ENCODE measurements at places on chromosomes 7 and 10.

- no peak for DNase-seq
Observed at GRCh38 chr10:33414841-33415240, 80.4 kb upstream of the NRP1 start.

GRCh38 chr7:50543776-50544442 is 21.3 kb downstream of the DDC start:
- no peak for DNase-seq

DNA sequence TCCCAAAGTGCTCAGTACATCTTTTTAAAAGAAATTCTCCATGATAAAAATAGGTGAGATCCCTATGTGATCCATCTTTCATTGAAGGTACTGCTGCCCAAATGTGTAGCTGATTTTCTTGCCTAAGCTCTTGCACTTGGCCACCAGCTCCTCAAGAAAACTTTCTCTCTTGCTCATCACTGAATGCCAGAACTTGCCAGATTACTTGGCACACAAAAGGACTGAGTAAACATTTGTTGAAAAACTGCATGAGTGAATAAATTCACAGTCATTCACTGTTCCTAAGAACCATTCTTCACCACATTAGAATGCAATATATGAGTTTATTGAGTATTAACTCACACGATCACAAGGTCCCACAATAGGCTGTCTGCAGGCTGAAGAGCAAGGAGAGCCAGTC is 99.9 kb downstream of the TRIL start:
- no peak for DNase-seq

GRCh38 chr10:128927497-128928161 is 539.4 kb upstream of the MGMT start:
- no peak for DNase-seq

DNA sequence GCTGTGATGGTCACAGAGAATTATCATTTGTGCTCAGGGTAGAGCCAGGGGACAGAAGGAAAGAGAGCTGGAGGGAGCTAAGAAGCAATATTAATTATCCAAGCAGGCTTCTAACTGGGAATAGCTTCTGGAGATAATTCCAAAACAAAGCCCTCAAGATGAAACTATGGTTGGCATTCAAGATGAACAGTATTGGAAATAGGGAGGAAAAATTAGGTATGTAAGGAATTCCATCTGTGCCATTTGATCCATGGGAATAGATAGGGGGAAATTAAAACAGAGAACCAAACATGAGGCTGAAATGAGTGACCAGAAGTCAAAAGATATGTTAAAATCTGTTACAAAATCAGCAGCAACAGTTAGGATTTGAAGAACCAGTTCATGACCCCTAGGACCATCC is 75.3 kb downstream of the NDUFB2 start:
- no peak for DNase-seq

GRCh38 chr10:121526801-121527221 is 71.4 kb downstream of the FGFR2 start:
- no peak for DNase-seq

GRCh38 chr10:127926455-127926854 is 19.6 kb downstream of the PTPRE start:
- DNase-seq: no peak

GRCh38 chr10:46084321-46085165 is 38.5 kb upstream of the MSMB start:
- no peak for DNase-seq

GRCh38 chr10:71323407-71323806 is 4.3 kb downstream of the SLC29A3 start:
- no peak for DNase-seq

DNA sequence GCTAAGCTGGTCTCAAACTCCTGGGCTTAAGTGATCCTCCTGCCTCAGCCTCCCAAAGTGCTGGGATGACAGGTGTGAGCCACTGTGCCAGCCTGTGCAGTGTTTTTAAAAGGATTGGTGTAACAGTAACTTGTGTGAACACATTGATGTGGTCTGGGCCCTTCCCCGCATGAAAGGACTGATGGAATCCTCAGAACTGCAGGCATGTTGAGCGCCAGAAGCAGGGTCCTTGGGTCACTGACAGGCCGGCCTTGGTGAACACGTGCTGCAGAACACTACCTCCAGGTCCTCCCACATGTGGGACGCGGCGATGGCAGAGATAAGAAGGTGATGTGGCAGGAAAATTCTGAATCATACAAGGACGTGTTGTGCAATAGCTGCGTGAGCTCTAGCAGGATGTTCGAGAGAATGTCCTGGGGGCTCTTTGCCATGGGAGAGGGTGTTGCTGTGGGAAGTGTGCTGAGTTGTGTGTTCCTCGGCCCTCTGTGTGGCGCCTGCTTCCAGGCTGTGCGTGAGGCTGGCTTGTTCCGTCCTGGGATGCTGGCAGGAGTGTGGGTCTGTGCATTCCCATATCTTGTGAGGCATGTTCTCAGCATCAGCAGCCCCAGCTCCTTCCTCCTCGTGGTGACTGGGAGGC is 68.2 kb downstream of the DNAJB6 start:
- DNase-seq: no peak

DNA sequence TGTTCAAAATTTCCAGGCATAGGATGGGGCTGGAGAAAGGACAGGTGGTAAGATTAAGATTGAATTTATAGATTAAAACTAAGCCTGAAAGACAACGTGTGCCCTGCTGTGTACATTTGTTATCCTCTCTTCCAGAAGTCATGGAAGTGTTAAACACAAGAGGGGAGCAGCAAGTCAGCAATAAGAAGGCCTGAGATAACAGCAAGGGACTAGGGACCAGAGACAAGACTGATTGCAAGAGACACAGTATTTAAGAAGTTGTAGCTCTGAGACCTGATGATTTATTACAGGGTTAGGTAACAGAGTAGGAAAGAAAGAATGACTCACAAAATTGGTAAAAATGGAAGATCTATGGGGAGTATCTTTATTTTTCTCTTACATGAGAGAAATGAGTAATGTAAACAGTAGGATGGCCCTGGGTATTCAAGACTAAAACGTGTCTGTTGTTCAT is 55.7 kb upstream of the COL1A2 start:
- no peak for DNase-seq

DNA sequence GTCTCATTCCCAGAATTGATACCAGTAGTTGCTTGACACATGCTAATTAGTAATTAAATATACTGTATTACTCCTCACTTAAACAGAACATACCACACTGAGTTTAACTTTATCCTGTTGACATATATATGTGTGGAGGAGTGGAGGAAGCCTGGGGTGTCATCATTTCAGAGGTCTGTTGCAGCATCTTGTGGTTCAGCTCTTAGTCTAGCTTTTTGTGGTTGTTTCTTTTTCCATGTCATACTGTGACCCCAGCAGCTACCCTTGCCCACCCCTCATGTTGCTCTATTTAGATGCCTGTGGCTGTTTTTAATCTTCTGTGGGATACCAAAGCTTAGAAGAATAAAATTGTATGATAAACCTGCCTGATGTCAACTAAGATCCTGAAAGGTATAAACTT is 875.4 kb downstream of the LRMDA start:
- no peak for DNase-seq

DNA sequence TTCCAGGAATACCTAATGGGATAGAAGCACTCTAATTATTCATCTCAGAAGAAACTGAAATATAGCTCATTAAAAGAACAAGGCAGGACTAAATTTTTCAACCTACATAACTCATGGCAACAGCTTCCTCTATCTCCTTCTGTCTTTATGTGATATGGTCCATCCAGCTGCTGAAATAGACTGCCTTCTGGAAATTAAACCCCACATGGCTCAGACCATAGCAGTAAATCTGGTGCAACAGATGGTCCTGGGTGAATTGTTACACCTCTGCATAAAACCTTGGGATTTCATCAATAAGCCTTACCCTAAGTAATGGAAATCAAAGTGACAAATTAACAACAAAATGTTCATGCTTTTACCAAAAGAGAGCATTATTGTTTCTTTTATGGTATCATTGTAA is 205.6 kb upstream of the CSTF2T start:
- no peak for DNase-seq

GRCh38 chr10:46239247-46239646 is 47.5 kb upstream of the ANTXRL start:
- no peak for DNase-seq

- no peak for DNase-seq
Observed at GRCh38 chr7:81420526-81421226, 349.2 kb downstream of the HGF start.

- DNase-seq: no peak
Observed at GRCh38 chr7:101906291-101907240, 89.1 kb downstream of the CUX1 start.

DNA sequence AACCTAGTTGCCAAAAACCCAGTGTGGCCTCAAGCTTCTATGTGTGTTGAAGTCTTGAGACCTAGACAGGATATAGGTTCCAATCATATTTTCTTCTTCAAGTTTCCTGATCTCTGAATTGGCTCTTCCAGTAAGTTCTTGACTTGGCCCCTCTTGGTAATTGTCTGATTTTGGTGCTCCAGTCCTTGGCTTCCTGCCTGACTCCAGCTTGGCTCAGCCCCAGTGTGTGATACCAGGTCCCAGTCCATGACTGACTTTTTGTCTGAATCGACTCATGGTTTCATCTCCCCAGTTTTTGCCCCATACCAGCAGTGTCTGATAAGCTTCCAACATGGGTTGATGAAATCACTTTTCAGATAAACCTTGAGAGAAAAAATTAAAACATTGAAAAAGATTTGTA is 72.3 kb downstream of the FAS start:
- no peak for DNase-seq

DNA sequence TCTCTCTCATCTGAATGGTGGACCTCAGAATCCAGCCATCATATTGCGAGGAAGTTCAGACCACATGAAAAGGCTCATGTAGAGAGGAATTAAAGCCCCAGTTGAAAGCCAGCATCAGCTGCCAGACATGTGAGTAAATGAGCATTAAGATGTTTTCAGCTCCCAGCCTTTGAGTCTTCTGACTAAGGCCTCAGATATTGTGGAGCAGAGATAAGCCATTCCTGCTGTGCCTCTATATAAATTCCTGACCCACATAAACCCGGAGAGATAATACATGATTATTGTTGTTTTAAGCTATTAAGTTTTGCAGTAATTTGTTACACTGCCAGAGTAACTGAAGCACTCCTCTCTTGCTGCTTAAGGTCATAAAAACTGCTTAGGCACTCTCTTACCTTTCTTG is 14.6 kb downstream of the FAM149B1 start:
- no peak for DNase-seq

GRCh38 chr10:75754096-75754831 is 322.8 kb downstream of the LRMDA start:
- DNase-seq: no peak

DNA sequence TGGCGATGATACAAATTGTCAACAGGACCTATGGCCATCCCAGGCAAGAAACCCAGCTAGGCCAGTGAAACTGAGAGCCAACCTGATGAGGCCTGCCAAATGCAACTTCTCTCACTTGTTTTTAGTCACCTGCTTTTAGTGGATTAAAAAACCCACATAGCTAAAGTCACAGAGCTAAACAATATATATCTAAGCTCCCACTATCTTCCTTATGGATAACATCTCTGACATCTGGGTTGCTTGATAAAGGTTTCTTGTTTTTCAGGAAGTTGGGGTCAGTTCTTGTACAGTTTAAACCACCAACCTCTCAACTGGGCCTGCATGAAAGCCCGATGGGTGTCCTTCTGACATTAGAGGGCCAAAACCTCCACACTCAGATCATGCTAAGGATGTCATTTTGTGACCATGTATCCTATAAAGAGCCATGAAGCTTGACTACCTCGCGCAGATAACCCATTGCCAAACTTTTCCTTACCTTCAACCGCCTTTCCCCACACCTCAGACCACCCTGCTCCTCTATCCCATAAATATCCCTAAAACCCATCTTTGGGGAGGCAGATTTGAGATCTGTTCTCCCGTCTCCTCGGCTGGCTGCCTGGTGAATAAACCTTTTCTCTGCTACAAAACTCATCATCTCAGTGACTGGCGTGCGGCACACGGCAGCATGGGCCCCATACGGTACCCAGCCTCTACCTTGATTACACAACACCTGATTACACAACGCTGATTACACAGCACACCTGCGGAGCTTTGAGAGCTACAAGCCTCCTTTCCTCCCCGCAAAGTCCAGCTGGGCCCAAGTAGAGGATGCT is 797 bp upstream of the STMP1 start:
- DNase-seq: no peak
